ENCODE measurements at places on chromosomes 12 and 14.

DNA sequence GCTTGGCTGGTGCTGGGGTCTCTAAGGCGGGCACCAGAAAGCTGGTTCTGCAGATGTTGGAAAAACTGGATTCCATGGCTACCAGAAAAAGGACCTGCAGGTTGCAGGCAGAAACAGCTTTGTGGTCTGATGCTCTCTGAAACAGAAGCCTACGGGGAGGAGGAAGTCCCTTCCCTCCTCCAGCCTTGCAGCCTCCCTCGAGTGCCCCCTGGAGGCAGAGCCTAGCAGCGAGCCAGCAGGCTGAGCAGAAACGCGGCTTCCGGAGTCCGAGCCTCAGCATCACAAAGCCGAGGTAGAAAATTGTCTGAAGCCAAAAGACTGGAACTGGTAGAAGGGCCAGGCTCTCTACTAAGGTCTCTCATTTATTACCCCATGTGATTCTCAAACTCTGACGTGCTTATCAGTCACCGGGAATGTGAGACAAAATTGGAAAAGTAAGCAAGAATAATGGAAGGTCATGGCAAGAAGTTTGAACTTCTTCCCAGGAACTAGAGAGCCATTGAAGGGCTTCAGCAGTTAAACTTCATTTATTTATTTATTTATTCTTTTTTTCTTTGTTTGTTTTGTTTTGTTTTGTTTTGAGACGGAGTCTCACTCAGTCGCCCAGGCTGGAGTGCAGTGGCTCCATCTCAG is 82.2 kb upstream of the CPSF6 start:
- DNase-seq: peak; percentile 90

DNA sequence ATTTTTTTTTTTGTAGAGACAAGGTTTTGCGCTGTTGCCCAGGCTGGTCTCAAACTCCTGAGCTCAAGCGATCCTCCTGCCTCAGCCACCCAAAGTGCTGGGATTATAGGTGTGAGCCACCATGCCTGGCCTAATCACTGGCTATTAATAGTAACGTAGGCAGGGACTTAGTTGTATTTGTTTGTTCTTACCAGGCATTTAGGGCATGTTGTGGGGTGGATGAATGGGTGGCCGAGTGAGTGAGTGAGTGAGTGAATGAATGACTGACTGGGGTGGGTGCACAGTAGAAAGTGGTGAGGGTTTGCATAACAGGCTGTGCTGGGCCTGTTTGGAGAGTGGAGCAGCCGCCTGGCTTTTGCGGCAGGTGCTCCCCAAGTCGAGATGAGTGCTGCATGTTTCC is 87.0 kb downstream of the FOXN4 start:
- no peak for DNase-seq

- DNase-seq: no peak
These were observed 42.4 kb upstream of the EMP1 start for GRCh38 chr12:13154027-13154538.

DNA sequence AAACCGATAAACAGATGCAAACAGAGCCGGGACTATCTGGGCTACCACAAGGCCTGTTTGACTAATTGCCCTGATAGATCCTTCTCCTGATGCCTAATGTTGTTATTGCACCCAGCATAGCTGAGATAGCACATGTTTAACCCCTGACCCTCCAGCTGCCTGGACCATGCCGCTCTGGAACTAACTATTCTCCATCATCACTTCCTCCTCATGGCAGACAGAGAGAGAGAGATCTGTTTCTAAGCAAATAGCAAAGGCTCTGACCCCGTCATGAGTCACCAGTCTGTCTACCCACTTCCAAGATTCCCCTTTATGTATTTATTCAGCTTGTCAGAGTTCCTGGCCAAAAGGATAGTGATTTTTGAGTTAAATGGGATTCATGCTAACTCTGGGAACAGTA is 58.2 kb upstream of the FLRT2 start:
- DNase-seq: no peak

DNA sequence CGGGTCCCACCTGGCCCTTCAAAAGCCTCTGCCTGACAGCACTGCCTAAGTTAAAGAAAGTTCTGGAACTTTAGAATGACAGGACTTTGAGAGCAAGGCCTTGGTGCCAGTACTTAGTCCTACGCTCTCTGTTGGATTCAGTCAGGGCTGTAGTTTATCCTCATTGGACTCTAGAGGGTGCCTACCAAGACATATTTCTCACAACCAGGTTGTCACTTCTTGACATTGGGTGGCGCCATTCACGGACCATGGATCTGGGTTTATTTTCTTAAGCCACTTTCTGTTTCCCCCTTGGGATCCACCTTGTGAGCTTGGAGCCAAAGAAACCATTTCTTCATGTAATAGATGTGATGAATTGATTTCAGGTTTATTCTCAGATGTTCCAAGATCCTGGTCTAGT is 787.0 kb upstream of the TBX3 start:
- no peak for DNase-seq

- no peak for DNase-seq
These were observed 9.5 kb upstream of the NUMB start for GRCh38 chr14:73467800-73468199.

DNA sequence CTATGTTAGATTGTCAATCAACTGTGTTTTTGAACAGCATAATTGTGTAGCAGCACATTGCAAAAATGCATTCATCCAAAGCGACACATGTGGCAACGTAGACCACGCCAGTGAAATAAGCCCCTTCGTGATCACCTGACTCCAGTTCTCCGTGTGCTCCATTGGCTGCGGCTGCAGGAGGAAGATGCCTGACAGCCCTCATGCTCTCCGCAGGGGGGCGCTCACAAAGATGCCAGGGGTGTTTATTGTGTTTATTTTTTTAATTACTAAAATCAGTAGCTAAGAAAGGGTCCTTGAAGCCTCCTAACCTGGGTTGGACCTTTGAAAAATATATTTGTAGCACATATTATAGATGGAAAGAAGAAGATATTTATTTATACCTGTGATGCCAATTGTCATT is 116.3 kb downstream of the SLC15A4 start:
- DNase-seq: no peak

DNA sequence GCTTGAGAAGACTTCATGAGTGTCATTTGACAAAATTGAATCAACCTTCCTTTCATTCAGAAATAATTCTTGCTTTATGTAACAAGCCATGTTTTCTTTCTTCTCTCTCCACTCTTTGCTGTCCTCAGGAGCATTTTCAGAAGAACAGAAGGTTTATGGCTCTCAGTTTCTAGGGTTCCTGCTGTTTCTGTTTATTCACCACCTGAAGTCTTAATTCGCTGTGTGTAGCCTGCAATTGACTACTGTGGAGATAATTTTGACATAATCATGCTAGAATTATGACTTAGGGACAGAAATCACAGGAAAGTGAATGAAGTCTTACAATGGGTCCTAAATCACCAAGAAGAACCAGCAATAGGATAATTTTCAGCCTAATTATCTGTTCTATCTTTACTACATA is 7.2 kb upstream of the PLEKHG7 start:
- no peak for DNase-seq

DNA sequence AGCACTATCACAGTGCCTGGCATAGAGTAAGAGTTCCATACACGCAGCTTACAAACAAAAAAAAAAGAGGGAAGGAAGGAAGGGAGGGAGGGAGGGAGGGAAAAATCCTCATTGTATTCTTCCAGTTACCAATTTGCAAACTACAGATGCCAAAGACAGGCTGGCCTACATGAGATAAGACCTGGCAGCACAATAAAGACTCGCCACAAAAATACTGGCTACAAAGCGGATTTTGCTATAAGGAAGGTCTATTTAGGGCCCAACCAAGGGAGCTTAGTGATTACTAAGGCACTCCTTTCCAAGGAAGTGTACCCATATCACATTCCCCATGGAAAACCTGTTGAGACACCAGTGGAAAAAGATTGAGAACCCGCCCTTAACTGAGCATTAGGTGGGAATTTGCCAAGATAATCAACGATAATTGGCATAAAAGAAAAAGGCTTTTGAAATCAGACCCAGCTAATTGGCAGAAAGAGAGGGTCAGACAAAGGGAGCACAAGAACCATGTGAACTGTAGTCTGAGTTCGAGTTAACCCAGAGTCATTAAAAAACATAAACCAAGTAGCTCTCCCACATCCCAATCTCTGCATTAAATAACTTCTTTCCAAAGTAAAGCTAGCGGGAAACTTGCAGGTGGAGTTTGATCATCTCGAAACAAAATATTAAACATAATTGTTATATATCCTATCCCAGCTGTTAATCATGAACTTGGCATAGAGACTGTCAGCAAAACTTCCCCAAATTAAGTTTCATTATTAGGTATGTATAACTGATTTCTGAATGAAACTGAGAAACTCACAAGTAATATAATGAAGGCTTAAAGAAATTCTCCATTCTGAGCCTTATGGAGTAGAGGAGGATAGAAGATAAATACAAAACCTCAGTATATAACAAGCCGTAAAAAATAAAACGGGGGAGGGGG is 50.1 kb downstream of the PHLDA1 start:
- no peak for DNase-seq

DNA sequence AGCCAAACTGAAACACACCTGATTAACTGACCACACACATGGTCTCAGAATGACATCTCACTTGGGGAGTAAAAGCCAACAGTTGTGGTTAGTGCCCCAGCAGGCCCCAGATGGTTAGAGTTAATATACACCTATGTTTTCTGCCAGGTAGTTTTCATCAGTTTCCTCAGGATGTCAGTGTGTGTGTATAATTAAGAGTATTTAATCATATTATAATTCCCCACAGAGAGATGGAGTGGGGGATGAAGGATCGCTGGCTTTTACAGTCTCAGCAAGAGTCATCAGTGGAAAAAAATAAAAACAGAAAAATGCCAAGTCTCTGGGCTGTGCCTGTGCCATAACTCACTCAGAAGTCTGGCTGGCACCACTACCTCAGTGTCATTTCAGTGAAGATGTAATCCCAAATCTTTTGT is 412.5 kb downstream of the ZFP36L1 start:
- DNase-seq: no peak

GRCh38 chr14:71076462-71077092 is 169.3 kb downstream of the PCNX1 start:
- DNase-seq: no peak

- DNase-seq: no peak
These were observed 97.1 kb downstream of the SLC38A6 start for GRCh38 chr14:61077951-61078720.

DNA sequence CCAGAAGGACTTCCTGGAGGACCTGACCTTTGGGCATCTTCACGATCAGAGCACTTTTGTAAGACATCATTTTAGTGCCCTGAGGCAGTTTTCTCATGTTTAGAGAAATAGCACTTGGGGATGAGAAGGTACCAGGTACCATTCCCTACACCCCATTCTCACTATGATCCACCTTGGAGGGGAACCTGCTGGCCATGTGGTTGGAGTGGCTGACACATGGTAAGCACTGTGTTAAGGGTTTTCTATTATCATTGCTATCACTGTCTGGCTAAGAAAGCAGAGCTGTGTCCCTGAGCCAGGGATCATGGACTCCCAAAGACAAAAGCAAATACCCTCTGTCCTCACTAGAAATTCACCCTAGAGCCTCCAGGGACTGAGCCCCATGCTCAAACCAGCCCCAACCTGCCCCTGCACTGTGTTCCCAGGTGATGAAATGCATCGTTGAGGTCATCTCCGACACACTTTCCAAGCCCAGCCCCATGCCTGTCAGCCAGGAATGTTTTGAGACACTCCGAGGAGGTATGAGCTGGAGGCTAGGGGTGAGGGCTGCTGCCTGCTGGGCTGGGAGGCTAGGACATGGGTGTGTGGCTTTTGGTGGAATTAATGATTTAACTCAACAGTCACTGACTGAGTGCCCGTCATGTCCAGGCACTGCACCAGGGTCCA is 3.4 kb downstream of the CHGA start:
- no peak for DNase-seq

DNA sequence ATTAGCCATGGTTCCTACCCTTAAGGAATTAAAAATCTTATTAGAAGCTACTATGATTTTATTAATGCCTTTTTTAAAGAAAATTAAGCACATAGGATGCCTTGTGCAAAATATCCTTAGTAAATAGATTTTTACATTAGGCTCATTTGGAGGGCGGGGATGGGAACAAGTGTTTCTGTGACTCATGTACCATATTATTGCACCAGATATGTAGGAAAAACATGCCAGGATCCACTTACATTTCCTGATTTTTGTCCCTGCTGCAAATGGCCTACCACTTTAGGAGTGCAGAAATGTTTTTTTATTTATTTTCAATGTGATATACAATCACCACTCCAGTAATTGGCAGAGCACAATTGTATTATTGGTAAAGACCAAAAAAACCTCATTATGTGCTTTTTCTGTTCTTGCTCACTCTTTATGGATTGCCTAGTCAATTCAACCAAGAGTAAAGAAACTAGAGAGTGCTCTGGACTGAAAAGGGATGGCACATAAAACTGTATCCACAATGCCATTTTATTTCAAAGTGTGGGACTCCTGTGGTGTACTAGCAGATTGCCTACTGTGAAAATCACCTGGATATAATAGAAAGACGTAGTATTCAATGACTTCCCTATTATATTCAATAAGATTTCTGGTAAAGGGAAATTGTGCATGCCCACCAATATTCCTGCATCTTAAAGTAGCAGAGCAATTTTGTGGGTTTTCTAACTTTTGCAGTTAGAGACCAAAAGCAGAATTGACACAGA is 86.9 kb downstream of the ANO6 start:
- DNase-seq: no peak

DNA sequence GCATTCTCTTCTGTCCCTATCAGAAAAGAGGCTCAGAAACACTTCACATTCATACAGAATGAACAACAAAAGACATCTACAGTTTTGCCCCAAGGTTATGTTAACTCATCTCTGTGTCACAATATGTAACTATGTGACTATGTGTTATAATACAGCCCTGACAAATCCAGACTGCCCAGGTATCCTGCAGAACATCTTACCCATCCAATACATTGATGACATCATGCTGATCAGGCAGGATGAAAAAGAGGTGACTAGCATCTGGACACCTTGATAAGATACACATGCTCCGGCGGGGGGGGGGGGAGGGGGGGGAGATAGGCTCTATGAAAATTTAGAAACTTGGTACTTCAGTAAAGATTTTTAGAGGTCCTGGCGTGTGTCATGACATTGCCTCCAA is 8.3 kb upstream of the GNS start:
- DNase-seq: no peak

DNA sequence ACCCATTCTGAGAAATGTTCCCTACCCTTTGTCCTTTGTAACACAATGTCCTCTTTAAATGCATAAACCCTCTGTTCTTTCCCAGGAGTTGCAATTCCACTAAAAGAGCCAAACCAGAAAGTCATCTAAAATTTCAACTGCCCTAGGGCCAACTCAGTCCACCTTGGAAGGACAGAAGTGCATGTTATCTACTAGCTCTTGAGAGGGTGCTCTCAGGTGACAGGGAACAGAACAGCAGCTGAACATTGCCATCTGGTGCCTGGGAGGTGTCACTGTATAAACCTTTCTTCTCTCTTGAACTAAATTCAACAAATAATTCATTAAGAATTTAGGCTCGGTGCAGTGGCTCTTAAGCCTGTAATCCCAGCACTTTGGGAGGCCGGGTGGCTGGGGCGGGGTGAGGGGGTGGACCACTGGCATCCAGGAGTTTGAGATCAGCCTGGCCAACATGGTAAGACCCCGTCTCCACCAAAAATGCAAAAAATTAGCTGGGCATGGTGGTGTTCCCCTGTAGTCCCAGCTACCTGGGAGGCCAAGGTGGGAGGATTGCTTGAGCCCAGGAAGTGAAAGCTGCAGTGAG is 10.3 kb upstream of the FERMT2 start:
- peak; percentile 59 for DNase-seq

Measured in CD4-positive, alpha-beta T cell treated with Interleukin-15 for 4 hours (primary cell).